Activated CD4-positive, alpha-beta T cell treated with anti-CD3 and anti-CD28 coated beads, Interleukin-2, amount 50 U/mL, for 1 hour (primary cell): ENCODE measurements at places on chromosomes 3 and 15.

DNA sequence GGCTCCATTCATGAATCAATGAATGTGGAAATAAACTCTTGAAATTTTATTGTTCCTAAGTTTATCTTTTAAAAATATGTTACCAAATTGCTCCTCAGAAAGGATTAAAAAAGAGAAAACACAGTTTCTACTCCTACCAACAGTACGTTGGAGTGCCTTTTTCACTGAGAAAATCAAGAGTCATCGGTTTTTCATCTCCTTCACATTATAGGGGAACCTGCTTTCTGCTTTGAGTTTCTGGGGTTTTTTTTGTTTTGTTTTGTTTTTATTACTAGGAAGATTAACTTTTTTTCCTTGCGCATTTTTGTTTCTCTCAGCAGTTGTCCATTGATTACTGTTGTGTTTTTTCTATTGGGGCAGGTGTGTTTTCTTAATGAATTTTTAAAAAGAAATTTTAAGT lies 3.5 kb downstream of the ARL13B start:
- DNase-seq: no peak

DNA sequence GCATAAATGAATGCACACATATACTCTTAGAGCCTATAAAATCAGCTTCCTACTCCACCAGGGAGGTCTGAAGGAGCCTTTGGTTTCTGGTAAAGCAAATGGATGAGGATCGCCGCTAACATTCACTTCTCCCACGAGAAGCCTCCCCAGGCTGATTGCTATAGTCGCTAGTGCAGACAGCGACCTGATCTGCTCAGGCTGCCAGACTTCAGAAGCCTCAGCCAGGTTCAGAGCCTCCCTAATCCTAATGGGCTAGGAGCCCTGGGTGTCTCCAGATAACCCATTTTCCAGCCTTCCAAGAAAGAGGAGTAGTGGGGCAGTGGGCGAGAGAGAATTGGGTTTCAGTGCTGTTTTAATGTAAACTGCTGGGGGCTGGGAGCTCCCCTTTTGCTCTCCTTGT lies 35.4 kb downstream of the TPM1 start:
- no peak for DNase-seq

DNA sequence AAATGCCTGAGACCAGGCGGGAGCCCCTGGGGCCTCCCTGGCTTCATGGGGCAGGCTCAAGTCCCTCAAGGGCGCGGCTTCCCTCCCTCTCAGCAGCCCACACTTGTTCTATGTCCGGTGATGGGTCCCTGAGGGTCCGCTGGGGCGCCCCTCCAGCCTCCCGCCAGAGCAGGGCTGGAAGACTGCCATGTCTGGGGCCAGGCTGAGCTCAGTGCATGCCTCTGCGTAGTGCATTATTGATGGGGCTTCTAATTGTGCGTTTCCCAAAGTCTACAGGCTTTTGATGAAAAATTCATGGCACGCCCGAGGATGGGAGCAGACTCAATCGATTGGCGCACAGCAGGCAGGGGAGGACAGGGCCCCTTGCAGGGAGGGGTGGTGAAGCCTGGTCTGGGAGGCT lies 51.3 kb downstream of the CYP11A1 start:
- DNase-seq: no peak

DNA sequence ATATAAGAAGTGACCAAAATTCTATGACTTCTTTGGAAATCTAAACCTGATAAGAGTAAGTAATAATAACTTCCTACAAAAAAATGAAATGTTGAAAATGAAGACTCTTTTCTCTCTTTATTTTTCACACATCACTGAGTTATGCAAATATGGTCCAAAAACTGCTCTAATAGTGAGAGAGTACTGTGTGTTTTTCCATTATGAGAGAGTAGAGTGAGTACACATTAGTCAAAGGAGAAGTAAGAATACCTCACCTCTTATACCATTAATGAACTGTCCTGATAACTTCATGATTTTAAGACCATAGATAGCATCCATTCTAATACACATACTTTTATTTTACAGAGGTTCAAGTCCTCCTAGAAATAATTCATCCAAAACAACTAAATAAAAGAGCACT lies 1310.2 kb downstream of the SI start:
- no peak for DNase-seq

DNA sequence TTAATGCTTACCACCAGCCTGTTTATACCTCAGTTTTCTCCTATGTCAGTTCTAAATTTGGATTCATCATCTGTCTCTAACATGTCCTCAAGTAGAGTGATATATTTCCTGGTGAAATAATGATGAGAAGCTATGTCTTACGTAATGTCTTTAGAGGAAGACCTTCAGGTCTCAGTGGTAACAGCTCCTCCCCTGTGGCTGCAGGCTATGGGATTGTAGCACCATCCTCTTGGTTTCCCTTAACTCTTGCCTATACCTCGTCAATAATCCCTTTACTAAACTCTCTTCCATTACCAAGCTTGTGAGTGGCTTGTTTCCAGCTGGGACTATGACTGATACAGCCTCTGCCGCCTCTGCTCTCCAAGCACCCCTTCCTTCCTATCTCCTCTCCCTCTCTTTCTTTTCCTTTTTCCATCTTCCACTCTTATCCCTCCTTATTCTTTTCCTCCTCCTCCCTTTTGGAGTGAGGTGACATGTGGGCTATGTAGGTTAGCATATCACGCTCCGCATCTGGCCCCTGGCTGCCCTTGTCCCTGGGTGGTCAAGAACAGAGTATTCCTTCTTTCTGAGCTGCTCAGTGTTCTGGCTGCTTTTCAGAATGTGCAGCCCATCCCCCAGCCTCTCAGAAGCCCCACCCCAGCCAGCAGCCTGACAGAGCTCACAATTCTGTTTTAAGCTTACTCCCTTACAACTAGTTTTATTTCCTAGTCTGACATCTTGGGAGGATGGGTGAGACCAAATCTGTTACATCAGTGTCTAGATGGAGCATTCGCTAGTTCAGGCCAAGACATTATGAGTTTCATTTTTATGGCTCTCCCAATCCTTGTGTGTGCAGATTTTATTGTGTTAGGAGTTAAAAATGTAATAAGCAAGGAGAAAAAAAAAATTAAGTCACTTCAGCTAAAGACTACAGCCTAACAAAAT lies 75.0 kb upstream of the RNU6-1 start:
- DNase-seq: no peak
